ENCODE measurements at places on chromosomes 12 and 14. TPM values are rescaled to one million over a fixed set of nuclear protein-coding genes. Genes with fewer than 3 reads are reported as not detected.
A peak's percentile ranks its signal among the peaks of the same experiment; 100 is the strongest.

Gene RD3L
- total RNA-seq: not detected

Gene TARBP2
- 35.5 TPM for total RNA-seq

Gene HSPA2
- 1.8 TPM for total RNA-seq

Gene GYS2
- not detected for total RNA-seq

Gene ATF7IP
- total RNA-seq: 32.7 TPM

Gene OTUB2
- 1.4 TPM for total RNA-seq

Gene CMTM5
- not detected for total RNA-seq

Gene NAV3
- total RNA-seq: 107 TPM

DNA sequence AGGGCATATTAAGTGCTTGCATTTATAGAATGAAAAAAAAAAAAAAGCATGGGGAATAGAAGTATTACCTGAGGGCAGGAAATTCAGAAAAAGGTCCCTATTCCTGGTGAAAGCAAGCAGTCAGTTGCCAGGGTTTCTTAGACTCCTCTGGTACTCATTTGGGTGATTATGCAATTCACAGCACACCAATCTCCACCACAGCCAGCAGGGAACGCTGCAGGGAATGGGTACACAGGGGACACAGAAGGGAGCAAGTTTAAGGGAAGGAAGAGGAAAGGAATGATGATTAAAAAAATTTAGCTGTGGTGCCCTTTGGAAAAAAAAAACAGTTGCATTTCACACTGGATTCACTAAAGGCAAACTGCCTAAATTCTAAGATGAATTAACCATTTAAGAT is 14.2 kb downstream of the BLTP3B start:
- DNase-seq: peak; percentile 35

GRCh38 chr12:63985456-63985855 is 141.0 kb downstream of the SRGAP1 start:
- DNase-seq: peak; percentile 25

- no peak for DNase-seq
Measured at GRCh38 chr12:24820872-24821271, 128.0 kb downstream of the BCAT1 start.

DNA sequence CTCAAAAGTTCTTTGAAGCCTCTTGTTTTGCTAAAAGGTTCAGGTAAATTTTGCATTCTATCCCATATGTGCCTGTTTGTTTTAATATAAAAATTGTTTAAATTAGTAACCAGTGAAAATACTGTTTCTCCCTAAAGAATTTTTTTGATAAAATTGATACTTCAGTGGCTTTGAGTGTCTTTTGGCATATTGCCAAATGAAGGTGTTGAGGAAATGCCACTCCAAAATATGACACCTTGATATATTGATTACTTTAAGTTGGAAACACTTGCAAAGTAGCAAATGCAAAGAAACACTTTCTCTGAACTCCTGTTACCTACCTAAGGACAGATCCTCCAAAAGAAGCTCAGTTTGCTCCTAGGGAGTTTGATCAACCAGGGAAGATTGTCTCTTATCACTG is 8.4 kb downstream of the STYX start:
- DNase-seq: peak; percentile 4

DNA sequence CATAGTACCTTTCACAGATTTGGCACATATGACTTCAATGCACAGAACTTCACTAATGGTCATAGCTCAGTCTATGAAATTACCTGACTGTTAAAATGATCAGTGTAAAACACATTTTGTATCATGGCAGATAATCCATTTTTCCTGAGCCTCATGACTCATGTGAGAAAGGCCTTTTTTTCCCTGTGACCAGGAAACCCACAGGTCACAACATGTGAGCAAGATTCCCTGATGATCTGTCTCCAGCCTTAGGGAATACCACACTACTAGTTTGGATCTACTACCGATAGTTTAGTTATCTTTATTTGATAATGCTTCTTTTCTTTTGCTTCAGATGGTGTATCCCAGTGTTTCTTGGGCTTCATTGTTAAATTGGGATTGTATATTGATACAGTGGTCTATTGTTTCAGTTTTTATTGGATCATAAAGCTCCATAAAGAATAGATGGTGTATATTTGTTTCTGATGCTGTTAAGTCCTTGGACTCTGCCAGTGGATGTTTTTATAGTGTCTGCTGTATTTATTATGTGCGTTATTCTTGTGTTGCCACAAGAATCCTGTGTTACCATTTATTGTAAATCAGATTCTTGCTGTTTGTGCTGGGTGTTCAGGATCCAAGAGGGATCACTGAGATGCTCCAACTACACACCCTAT is 248.7 kb upstream of the PELI2 start:
- DNase-seq: no peak

- DNase-seq: peak; percentile 100
Measured at GRCh38 chr12:52873832-52874572, 25.2 kb upstream of the KRT78 start.

GRCh38 chr12:67442347-67442841 is 173.2 kb downstream of the CAND1 start:
- no peak for DNase-seq

DNA sequence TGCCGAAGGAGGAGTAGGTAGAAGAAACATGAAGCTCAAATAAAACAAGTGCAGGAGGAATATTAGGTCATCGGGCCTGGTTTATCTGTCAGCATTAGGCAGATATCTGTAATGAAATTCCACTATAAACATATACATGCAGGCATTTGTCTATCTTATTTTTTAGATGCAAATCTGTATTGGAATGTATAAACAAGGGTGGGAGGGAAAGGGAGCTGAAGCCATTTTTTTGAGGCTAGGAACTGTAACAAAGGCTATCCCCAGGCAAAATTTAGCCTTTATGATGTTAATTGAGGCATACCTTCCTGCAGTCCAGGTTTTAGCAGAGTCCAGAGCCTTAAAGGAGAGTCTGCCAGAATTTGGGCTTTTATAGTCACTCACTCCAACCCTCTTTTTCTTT is 72.5 kb downstream of the PHLDA1 start:
- no peak for DNase-seq

- DNase-seq: peak; percentile 79
Measured at GRCh38 chr14:60756847-60757246, 22.3 kb downstream of the MNAT1 start.

DNA sequence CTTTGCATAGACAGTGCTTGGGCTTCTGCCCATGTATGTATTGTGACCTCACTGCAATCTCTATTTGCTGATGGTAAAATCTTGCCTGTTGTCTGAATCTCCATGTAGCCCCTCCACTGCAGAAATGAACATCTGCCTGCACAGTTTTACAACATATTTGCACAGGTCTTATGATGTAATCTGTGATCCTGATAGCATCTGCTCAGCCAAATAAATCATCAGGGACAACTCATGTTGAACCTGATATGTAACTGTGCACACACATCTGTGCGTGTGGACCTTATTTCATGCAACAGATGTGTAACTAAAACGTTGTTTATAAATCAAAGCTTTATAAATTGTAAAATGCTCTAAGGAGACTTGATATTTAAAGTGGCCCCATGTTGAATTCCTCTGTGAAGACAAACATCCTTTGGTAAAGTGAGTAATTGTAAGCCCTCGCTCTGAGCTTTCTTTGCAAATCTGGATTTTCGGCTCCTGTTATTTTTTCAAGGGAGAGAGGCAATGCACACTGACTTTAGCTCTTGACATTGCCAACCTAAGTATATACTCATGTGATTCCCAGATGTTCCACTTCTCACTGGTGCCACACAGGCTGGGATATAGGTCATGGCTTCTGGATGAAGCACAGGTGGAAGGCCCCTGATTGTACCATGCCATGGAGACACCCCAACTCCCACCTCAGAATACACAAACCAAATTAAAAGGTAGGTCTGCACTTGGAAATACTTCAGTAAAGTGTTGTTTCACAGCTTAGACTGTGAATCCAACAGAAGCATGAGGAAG is 371.3 kb downstream of the GRIN2B start:
- DNase-seq: no peak
